Omental fat pad (tissue), 4 donors: ENCODE measurements at places on chromosomes 5 and 9. TPM values are rescaled to one million over a fixed set of nuclear protein-coding genes. Genes with fewer than 3 reads are reported as not detected.

DNA sequence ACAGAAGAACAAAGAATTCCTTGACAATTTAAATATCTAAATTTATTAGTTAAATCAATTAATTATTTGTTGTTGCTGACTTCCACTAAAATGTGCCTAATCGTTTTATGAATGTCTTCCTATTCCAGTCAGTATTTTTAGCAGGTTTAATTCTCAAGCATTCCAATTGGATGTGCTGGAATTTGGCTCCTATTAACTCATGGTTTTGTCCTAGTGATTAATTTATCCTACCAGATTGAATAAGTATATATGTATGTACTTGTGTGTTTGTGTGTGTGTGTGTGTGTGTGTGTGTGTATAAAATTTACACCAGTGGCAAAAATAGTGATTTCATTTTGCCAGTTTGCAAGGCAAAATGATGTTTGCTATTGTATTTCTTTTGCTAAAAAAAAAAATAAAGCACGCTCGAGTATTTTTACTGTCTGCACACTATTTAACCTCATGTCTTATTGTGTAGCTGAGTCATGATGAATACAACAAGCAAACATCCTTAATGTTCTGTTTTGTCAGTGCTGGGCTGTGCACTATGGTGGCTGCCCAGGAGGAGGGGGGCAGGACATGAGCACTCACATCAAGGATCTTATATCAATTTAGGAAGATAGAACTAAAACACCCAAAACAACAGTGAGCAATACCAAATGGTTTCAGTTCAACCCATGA, 375.5 kb downstream of the PDE4D start:
- DNase-seq, result no peak

DNA sequence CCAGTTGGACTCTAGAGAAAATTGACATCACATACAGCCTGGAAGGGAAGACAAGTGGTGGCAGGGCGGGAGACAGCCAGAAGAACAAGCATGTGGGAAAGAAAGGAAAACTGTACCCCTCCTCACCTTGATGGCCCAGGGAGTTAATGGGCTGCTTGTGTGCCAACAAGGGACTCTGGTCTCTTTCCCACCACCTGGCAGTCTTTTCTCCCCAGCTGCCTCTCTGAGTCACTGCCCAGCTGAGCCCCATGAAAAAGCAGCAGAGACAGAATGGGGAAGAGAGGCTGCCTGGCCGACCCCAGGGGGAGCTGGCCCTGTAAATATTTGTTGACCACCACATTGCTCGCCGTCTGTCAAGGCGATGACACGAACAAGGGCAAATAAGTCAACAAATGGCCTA, 359.4 kb downstream of the ENC1 start:
- DNase-seq, result no peak

GRCh38 chr5:119286511-119287488, 69.0 kb upstream of the TNFAIP8 start:
- no peak for DNase-seq

- DNase-seq, result no peak
Observed at GRCh38 chr5:136427426-136427825, 62.1 kb upstream of the TRPC7 start.

DNA sequence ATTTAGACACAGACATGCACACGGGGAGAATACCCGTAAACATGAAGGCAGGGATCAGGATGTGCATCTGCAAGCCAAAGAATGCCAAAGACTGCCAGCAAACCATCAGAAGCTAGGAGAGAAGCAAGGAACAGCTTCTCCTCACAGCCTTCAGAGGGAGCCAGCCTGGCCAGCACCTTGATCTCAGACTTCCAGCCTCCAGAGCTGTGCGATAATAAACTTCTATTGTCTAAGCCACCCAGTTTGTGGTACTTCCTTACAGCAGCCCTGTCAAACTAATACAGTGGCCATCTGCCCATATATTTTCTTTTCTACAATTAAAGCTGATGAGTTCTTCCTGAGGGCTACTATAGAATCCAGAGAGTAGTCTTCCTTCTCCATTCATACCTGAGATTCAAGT, 135.0 kb downstream of the SNCAIP start:
- DNase-seq, result no peak

The BRINP1 gene
- 0.37 TPM for total RNA-seq

- DNase-seq, result no peak
Observed at GRCh38 chr9:109906766-109907382, 126.9 kb downstream of the PALM2AKAP2 start.

The PTGS1 gene
- 16.0 TPM for total RNA-seq

- no peak for DNase-seq
Observed at GRCh38 chr5:100965291-100965690, 62.2 kb upstream of the ST8SIA4 start.

- no peak for DNase-seq
Observed at GRCh38 chr9:37927132-37927531, 23.2 kb upstream of the SLC25A51 start.

- DNase-seq, result peak; percentile 5
Observed at GRCh38 chr5:180807654-180808414, 5.2 kb upstream of the MGAT1 start.

- peak; percentile 68 for DNase-seq
Observed at GRCh38 chr5:157917899-157918809, 59.2 kb upstream of the CLINT1 start.

The LNPEP gene
- 52.1 TPM for total RNA-seq

GRCh38 chr5:1437876-1438559, 7.2 kb downstream of the SLC6A3 start:
- no peak for DNase-seq

GRCh38 chr9:100474082-100474923, 1.4 kb downstream of the TMEFF1 start:
- no peak for DNase-seq

The SLC22A4 gene
- total RNA-seq, result 6.8 TPM

- no peak for DNase-seq
Observed at GRCh38 chr9:121981118-121981883, 111.8 kb downstream of the TTLL11 start.
